ENCODE measurements at places on chromosomes 16 and 17.

GRCh38 chr17:10060526-10060925 lies 137.9 kb downstream of the GAS7 start:
- DNase-seq: no peak

GRCh38 chr17:68777243-68777855 lies 176.2 kb upstream of the FAM20A start:
- DNase-seq: peak; percentile 80

DNA sequence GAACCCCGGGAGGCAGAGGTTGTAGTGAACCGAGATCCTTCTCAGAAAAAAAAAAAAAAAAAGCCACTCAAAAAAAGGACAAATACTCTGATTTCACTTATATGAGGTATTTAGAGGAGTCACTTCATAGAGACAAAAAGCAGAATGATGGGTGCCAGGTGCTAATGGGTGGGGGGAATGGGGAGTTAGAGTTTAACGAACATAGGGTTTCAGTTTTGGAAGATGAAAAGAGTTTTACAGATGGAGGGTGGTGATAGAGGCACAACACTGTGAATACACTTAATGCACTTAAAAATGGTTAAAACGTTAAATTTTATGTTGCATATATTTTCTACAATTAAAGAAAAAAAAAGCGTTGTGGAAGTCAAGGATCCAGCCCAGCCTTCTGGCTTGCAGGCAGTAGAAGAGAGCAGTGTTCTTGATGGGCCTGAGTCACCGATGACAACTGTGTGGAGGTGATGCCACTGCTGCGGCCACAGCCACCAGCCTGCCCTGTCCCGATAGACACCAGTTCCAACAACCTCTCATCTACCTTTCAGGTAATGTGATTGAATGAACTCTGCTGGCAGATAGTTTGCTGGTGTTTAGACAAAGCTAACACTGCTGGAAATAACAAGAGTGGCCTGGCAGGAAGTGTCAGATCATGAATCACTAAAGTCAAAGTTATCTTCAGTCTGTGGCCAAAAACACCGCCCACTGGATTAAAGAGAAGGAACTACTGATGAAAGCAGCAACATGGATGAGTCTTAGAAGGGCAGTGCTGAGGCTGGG lies 49.9 kb upstream of the COX10 start:
- no peak for DNase-seq

GRCh38 chr16:23333034-23333579 lies 31.0 kb downstream of the SCNN1B start:
- DNase-seq: no peak

DNA sequence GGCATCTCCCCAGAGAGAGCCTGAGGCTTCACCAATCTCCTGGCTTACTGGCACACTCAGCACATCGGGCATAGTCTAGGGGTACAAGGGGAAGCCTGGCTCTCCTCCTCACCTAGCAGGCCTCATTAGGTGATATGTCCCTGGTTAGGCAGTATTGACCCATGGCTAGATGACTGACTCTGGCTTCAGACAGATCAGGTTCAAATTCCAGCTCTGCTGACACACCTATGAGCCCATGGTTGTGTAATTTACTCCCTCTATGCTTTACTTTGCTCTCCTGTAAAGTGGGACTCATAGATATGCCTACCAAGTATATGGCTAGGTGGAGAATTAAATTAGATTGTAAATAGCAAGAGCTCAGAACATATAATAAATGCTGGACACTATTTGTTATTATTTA lies 157.3 kb upstream of the IRX3 start:
- DNase-seq: no peak

GRCh38 chr16:28062261-28062846 lies 1.2 kb downstream of the GSG1L start:
- no peak for DNase-seq

Measured in astrocyte of the spinal cord (primary cell).